ENCODE measurements at places on chromosomes 2 and 18. TPM values are rescaled to one million over a fixed set of nuclear protein-coding genes. Genes with fewer than 3 reads are reported as not detected.
A peak's percentile ranks its signal among the peaks of the same experiment; 100 is the strongest.

SH2D6 gene
- total RNA-seq, result 5.9 TPM

PLCL1 gene
- not detected for total RNA-seq

ELOA2 gene
- not detected for total RNA-seq

ZBTB7C gene
- total RNA-seq, result 0.17 TPM

ANKRD30BL gene
- not detected for total RNA-seq

ABI2 gene
- 40.9 TPM for total RNA-seq

LONRF2 gene
- total RNA-seq, result not detected

GRCh38 chr2:201363857-201364560, 6.9 kb upstream of the FLACC1 start:
- DNase-seq, result peak; percentile 54

DNA sequence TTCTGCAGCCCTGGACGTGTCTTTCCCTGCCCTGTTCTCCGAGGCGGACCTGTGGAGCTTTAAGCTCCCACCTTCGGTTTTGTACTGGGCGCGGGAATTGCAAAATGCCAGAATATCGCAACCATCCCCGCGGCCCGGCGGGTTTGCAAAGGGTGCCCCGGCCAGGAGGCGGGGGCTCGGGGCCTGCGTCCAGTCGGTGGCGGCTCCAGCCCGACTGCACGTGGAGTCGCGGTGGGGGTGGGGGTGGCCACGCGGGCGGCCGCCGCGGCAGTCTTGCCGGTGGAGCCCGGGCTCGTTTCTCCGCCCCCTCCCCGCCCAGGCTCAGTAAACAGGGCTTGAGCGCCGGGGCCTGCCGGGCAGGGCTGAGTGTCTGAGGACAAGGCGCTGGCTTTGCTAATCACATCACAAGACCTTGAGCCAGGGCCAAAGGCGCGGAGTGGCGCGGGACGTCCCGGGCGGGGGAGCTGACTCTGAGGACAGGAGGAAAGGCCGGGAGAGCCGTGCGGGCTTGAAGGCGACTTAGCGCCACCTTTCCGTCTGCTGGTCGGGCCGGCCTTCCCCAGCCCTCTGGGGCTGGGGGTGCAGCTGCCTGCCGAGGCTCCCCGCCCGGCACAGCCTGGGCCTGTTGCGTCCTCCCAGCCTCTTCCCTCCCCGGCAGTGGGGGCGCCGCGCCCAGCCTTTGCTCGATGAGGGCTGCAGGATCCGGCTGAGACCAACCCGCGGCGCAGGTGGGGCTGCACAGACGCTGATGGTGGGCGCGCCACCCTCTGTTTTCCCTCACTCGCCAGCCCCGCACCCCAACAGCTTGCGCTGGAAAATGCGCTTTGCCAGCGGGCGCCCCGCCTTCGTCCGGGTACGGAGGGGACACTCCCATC, 786 bp upstream of the ZFP36L2 start:
- DNase-seq, result peak; percentile 76

- peak; percentile 83 for DNase-seq
Observed at GRCh38 chr18:77209587-77209986, 40.1 kb upstream of the GALR1 start.

DNA sequence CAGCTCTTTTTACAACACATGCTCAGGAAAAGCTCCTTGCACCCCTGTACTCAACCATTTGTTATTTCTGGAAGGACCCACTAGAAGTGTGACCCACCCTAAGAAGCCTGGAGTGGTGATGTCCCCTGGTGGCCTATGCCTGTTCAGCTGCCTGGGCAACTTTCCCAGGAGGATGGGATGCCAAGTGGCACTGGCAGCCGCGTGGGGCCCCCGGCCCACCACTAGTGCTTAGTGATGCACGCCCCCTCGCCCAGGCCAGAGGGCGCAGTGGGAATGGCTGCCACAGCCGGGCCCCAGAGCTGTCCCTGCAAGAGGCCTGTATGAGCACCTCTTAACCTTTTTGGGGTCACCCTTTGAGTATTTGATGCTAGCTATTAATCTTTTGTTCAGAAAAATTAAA, 18.1 kb downstream of the IMPA2 start:
- no peak for DNase-seq

GRCh38 chr2:205427112-205427511, 255.2 kb upstream of the NRP2 start:
- peak; percentile 60 for DNase-seq

GRCh38 chr2:165141601-165142354, 62.1 kb downstream of the SCN3A start:
- no peak for DNase-seq

DNA sequence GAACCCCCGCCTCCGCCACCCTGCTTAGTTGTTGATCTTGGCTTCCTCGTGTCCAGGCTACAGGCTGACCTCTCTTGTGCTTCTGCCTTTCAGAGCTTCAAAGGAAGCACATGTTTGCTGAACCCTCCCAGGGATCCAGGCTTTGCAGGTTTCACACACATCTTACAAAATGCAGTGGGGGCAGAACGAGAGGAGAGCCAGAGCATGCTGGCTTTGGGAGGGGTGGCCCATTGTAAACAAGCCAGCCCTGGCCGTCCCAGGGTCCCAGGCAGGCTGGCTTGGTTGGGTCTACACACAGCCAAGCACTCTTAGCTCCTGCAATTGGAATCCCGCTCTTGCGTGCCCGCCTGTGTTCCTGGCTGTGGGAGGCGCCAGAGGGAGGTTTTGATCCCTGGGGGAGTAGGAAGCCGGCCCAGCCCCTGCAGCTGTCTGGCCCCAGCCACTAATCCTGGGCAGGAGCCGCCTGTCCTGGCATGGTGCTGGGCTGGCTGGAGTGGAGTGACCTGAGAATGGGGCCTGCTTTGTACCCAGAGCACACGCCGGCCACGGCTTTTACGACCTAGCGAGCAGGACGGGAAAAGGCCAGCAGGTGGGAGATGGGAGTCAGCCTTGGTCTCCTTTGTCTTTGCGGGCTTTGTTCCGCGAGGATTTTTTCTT, 53.9 kb downstream of the SH3BP4 start:
- DNase-seq, result peak; percentile 91

GRCh38 chr2:236093134-236093533, 75.1 kb downstream of the GBX2 start:
- no peak for DNase-seq

DNA sequence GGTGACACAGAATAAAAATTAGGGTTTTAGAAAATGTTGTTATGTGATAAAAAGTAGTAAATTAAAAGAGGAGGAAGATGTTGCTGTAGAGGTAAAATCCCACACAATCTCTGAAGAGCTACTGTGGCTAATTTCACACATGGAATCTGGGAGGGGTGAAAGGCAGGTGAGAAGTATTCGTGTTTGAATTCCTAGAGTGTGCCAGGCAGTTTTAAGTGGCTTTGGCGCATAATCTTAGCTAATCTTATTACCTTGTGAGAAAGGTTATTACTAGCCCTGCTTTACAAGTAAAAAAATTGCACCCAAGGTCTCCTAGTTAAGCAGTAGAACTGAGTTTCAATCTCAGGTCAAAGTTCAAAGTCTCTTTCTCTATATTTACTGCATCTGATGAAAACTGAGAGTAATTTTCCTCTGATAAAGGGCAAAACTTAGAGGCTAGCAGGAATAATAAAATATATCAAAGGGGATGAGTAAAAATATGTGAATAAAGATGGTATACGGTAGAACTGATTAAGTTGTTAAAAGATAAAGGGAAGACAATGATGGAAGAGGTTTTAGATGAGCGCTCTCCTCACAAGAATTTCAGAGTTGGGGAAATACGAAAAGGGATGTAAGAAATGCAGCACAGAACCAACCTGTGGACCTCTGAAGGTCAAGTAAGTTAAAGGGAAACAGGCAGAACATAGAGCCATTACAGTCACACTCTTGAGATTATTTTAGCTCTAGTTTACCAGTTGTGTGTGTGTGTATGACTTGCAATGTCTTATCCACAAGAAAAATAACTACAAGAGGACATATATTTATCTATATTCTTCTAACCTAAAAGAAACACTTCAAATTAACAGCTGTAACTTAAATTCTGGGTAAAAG, 34.8 kb downstream of the GAREM1 start:
- DNase-seq, result no peak

DNA sequence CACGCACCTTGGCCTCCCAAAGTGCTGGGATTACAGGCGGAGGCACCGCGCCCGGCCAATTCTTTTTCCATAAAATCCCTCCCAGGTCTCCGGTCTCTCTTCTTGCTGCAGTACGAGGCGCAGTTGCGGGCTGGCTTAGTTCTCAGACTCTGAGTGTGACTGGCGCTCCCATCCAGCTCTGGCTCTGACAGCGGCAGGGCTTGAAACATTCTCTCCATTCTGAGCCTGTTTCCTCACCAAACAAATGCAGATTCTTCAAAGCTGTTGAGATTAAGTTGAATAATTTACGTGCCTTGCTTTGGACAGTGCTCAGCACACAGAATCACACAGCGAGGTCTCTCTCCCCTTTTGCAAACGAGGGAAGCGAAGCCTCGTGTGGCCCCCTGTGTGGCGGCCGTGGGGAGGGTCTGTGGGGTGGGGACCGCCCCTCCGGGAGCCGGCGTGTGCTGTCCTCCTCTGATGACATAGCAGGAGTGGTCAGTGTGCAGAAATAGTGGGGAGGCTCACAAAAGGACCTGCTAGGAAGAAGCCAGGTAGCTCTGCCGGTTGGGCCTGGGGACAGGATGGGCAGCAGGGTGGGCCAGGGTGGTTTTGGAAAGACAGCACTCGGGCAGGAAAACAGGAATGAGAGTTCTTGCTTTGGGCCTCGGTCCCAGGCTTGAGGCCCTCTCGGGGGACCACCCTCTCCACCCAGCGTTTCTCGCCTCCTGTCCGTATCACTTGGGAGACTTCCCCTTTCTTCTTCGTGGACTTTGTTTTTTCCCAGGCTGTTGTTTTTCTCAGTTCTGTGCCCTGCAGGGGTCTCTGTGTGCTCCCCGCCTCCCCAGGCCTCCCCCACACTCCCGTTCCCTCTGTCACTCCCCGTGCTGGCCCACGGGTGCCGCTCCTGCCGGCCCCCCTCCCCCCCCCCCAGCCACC, 75.0 kb downstream of the KCNG2 start:
- DNase-seq, result no peak

DNA sequence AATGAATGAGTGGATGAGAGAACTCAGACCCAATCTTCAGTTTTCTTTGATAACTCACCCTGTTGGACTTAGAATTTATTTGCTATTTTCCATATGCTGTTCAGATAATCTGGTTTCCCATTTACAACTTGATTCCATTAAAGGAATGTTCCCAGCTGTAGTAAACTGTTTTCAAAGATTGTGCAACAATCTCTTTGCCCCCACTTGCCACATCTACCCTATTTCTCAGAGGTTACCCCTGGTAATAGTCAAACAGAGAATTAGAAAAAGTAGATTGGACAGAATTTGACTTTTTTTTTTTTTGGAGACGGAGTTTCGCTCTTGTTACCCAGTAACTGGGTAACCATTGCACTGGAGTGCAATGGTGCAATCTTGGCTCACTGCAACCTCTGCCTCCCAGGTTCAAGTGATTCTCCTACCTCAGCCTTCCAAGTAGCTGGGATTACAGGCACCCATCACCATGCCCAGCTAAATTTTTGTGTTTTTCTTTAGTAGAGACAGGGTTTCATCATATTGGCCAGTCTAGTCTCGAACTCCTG, 93.4 kb upstream of the SIX2 start:
- no peak for DNase-seq

GRCh38 chr18:48889115-48889941, 61.4 kb downstream of the SMAD7 start:
- DNase-seq, result no peak

- peak; percentile 41 for DNase-seq
Observed at GRCh38 chr18:23619388-23619881, 33.1 kb upstream of the NPC1 start.

DNA sequence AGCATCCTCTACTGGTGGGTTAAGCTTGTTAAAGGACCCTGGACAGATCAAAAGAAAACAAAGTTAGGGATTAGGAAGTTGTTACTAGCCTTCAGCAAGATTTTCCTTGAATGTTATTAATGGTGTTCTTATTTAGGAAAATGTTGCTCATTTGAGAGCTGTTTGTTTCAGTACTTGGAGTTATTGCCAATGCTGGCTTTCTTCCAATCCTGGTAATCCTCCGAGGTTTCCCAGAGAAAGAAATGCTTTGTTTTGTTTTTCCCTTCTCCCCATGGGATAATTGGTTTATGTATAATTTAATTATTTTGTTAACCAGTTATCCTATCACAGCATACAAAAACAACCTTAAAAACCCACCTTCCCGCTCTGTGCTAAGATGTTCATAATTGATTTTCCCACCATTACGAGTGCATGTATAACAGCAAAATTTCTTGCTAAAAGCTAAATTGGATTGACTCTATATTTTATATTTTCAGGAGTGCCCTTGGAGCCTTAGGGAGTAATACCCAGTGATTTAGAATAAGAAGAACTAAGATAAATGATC, 79.8 kb downstream of the MGAT5 start:
- no peak for DNase-seq

- DNase-seq, result no peak
Observed at GRCh38 chr2:104616856-104617255, 237.1 kb upstream of the POU3F3 start.

GRCh38 chr2:37689751-37690150, 18.3 kb upstream of the CDC42EP3 start:
- no peak for DNase-seq

DNA sequence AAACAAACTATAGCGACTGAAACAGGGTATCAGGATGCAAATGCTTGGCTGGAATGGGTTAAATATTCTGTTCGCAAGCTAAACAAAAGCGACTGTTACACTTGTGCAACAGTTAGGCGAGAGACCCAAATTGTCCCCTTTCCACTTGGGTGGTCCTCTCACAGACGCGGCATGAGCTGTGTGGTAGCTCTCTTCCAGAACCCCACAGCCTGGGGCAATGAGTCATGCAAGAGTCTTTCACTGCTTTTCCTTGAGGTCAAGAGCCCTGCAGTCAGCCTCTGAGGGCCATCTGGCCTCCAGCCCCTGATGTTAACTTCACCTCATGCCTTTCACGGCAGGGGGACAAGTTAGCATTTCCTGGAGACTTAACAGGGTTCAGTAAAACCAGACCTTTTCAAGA, 25.7 kb downstream of the SULT1C4 start:
- no peak for DNase-seq

- DNase-seq, result no peak
Observed at GRCh38 chr2:8309131-8309530, 372.7 kb upstream of the ID2 start.

DNA sequence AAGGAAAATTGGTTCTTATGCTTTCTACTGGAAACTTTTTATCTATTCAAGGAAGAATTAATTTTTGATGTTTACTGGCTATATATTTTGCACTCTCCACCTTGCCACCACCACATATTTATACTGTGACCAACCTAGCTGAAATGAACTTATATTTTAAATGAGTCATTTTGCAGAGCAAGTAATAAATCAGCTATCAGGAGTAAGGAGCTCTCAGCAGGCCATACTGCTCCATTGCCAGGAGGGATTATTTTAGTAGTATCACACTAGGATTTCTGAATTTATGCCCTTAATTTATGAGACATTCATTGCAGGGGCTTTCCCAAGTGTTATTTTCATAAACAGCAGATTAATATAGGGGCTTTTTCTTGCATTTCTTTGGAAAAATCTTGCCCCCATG, 125.8 kb upstream of the CYP1B1 start:
- DNase-seq, result no peak

GRCh38 chr2:105502625-105503334, 103.9 kb upstream of the FHL2 start:
- DNase-seq, result peak; percentile 80

DNA sequence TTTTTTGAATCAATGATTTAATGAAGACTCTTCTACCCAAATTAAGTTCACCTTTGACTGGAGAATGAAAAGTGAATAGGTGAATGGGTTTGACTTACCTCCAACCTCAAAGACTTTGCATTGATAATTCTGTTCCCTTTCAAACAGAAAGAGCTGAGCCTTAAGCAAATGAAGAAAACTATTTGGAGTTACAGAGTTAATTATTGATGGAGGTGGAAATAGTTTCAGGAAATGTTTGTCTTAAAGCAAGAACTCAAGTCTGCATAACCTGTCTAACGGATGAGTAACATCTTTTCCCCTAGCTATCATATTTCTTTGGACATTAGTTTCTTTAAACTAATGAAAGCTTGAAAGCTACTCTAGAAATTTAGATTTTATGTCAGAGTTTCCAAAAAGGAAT, 166.5 kb downstream of the CERS6 start:
- no peak for DNase-seq
